ENCODE measurements at places on chromosomes 7 and 10. TPM values are rescaled to one million over a fixed set of nuclear protein-coding genes. Genes with fewer than 3 reads are reported as not detected.

GRCh38 chr10:83607959-83608745, 531.2 kb upstream of the GHITM start:
- no peak for DNase-seq

GRCh38 chr10:34314457-34314856, 500.6 kb downstream of the PARD3 start:
- no peak for DNase-seq

Gene ANK3
- 136 TPM for polyA plus RNA-seq

- DNase-seq, result no peak
These were observed 43.9 kb downstream of the C10orf143 start for GRCh38 chr10:130066743-130067142.

DNA sequence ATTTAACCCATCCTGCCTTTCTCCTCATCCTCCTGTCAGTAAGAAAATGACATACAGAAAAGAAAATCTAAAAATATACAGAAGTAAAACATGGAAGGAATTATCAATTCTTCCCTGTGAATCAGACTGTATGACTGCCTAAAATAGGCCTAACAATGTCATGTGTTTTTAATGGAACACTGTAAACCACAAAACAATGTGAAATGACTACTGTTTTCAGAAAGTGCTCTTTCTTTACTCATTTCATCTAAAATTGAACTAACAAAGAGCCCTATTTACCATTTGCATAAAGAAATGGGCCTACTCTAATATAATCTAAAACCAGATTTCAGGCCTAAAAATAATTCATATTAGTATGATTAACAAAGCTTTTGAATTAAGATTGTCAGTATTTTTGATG, 35.7 kb downstream of the SEMA3E start:
- DNase-seq, result no peak

- no peak for DNase-seq
These were observed 33.6 kb downstream of the PDE1C start for GRCh38 chr7:32036557-32036956.

Gene ENKUR
- polyA plus RNA-seq, result 3.2 TPM

GRCh38 chr10:128716181-128716580, 590.0 kb upstream of the MKI67 start:
- DNase-seq, result no peak

Gene TMEM168
- 40.0 TPM for polyA plus RNA-seq

DNA sequence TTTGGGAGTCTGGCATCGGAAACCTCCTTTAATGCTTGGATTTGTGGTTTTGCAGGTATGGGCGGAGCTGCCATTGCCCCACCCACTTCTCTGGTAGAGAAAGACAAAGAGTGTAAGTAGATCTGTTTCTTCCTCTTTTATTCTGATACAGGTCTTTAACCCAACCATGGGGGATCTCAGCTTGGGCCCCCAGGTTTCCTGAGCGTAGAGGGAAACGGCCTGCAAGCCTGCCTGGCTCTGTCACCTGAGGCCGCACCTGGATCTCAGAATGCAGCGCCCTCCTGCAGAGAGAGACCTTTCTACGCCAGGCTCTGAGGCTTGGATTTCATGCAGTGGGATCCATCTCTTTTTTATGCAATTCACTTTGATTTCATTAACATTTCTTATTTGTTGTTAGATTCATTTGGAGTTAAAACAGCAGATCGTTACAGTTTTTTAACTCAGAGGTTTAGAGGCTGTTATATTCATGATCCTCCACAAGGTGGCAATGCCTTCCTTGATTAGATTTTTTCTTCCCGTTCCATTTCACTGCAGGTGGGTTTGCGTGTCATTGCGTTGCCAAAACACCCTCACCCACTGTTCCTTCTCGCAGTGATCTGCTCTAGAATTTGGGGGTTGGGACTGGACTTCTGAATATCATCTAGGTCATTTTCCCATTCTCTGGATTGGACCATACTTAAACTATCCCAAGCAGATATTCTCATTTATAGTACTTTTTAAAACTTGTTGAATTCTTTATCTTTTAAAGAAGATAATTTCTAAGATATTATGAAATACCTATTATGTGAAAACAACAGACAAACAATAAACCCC, 20.0 kb downstream of the RBM17 start:
- DNase-seq, result peak; percentile 29

DNA sequence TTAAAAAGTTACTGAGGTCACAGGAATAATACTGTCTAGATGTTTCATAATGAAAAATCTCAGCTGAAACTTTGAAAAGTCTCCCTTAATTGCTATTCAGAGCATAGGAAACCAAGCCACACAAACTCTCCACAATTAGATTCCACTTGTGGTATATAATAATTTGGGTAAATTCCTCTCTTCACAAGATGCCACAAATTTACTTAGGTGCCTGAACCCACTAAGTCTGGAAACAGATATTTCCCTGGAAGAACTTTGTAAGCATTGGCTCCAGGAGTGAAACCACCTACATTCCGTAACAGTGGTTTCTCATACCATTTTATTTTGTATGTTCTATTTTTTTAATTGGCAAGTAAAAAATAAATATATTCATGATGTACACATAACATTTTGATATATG, 493.4 kb downstream of the SEMA3D start:
- no peak for DNase-seq

Gene CNPY1
- not detected for polyA plus RNA-seq

Gene HOXA11
- 30.6 TPM for polyA plus RNA-seq

Gene CCDC7
- 6.7 TPM for polyA plus RNA-seq

DNA sequence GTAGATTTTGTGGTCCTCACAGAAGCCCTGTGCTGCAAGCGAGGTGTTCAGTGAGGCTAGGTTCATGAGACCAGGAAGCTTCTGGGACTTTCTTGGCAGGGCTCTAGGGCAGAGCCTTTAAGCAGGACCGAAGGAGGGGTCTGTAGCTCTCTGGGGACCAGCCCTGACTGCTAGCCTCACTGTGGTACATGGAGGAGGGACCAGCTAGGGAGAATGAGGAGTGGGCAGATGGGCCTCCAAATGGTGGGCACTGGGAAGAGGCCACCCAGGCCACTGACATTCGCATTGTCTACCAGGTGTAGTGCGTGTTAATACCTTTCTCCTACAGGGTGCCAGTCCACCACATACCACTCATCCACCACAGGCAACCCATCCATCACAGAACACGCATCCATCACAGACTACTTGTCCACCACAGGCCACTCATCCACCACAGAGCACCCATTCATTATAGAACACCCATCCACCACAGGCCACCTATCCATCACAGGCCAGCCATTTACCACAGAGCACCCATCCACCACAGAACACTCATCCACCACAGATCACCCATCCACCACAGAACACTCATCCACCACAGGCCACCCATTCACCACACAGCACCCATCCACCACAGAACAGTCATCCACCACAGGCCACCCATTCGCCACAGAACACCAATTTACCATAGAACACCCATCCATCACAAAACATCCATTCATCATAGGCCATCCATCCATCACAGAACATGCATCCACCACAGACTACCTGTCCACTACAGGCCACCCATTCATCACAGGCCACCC, 31.6 kb upstream of the ZNF488 start:
- DNase-seq, result no peak

DNA sequence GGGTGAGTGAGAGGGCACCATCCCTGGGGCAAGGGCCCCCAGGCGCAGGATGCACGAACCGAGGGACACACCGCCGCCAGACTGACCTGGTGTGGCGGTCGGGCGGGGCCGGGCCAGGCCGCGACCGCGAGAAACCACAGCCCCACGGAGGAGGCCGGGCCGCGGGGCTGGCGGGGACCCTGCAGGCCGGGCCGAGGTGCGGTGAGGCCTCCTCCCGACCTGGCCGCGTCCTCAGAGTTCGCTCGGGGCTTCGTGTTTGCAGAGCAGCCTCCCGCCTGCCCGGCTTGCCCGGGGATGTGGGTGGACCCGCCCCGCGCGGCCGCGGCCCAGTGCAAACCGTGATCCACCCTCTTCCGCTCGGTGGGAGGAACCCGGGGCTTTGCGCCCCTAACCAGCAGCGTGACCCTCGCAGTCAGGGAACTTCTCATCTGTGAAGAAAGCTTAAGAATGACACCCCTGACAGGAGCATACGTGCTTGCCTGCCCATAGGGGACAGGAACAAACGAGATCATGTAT, 20.6 kb upstream of the HOXA13 start:
- DNase-seq, result no peak

GRCh38 chr10:110600487-110601101, 33.1 kb downstream of the SMC3 start:
- peak; percentile 45 for DNase-seq

DNA sequence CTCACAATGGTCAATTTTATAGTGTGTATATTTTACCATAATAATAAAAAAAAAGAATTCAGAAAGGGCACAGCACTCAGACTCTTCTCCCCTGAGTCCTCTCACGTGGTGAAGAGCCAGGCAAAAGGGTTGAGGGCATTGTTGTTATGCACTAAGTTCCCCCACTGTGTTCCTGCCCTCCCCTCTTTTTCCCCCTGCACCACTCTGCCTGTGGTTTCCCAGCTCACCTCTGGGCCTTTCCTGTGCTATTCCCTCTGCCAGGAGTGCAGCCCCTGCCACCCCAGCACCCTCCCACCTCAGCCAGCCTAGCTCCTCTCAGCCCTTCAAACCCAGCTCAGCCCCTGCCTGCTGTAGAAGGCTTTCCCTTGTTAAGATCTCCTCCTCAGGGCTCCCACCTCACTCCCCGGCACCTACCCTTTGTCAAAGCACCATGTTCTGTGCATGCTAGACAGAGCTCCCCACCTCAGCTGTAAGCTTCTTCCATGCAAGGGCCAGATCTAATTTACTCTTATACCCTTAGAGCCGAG, 108.5 kb downstream of the KCNMA1 start:
- DNase-seq, result no peak

DNA sequence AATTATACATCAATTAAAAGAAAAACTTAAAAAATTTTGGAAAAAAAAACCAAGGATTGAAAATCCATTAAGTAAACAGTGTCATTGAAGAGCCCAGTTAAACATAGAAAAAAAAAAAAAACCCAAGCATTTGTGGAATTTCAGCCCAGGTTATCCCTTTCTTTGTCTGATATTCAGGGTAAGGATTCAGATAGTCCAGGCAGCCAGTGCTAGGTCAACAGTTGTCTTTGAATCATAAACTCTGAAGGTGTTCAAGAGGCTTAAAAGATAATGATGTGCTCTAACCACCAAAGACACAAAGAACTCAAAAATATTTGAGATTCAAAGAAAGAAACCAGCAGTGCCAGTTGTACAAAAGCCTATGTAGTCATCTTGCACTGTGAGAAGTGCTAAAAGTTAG, 270.3 kb upstream of the DKK1 start:
- DNase-seq, result no peak

- no peak for DNase-seq
These were observed 205.0 kb upstream of the KCTD7 start for GRCh38 chr7:66423729-66424128.

GRCh38 chr10:118977835-118978234, 51.7 kb upstream of the NANOS1 start:
- no peak for DNase-seq
